ENCODE measurements at places on chromosomes 12 and 14. TPM values are rescaled to one million over a fixed set of nuclear protein-coding genes. Genes with fewer than 3 reads are reported as not detected.

The SLC25A47 gene
- total RNA-seq: not detected

The FCF1 gene
- total RNA-seq: 58.9 TPM

The MDGA2 gene
- not detected for total RNA-seq

The ACOT4 gene
- 2.1 TPM for total RNA-seq

The SMCO2 gene
- total RNA-seq: 0.36 TPM

Data from A549 treated with DMSO at 1 μM for 4 hours (cell line).